ENCODE measurements at places on chromosomes 3 and 15.
A peak's percentile ranks its signal among the peaks of the same experiment; 100 is the strongest.

GRCh38 chr3:134603480-134603879 lies 47.3 kb downstream of the KY start:
- DNase-seq = no peak

- DNase-seq = no peak
These were observed 30.6 kb upstream of the CP start for GRCh38 chr3:149252272-149252671.

GRCh38 chr15:58378241-58379085 lies 53.3 kb upstream of the LIPC start:
- DNase-seq = no peak

DNA sequence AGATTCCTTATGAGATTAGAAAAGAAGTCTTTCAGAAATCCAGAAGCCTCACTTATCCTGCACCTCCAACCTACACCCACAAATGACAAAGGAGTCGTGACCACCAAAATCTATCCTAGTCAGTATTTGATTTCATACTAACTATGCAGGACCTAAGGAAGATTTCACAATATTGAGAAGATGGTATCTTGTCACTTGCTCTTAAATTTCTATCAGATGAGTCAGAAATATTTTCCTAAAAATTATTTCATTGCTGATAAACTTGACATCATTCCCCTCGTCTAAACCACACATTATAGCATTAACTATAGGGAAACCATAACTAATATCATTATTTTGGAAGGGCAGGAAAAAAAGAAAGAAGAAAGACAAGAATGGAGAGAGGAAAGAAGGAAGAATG lies 138.0 kb upstream of the THBS1 start:
- DNase-seq = no peak

DNA sequence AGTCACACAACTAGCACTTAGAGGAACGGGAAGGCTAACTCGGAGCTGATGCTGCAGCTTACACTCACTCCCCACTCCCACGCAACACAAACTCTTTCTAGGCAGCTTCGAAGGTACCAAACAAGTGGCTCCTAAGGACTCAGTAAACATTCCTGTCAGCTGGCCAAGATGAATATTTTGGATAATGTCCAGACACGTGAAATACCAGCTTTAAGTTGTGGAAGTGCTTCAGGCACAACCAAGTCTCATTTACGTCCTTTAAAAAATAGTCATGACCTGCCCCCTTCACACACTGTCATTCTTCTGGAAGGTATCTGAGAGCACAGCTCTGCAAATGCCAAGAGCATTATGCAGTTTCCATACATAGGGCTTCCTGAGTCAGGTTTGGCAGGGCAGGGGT lies 1005.9 kb upstream of the CFAP20DC start:
- DNase-seq = no peak

GRCh38 chr15:100806157-100806556 lies 73.5 kb upstream of the ALDH1A3 start:
- DNase-seq = no peak

- peak; percentile 58 for DNase-seq
These were observed 372.8 kb upstream of the TBL1XR1 start for GRCh38 chr3:177569875-177570657.

- no peak for DNase-seq
These were observed 770.7 kb upstream of the ALCAM start for GRCh38 chr3:104596054-104596453.

GRCh38 chr3:15315003-15315402 lies 17.4 kb downstream of the SH3BP5 start:
- DNase-seq = no peak

- no peak for DNase-seq
These were observed 23.0 kb downstream of the SLC12A8 start for GRCh38 chr3:125189378-125190165.

DNA sequence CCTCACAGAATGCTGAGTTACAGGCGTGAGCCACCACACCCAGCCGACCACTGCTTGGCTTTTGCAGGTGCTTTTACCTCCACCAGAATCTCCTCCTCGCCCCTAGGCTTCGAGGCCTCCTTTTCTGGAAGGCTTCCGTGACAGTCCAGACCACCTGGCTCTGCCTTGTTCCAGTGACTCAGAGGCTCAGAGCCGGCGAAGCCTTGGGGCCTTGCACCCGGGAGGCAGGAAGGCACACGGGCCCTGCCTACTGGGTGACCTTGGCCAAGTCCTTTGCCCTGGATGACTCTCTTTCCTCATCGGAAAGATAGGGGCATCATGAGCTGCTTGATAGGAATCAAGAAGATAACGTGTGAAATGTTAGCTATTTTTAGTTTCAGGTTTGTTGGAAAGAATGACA lies 31.3 kb upstream of the FURIN start:
- no peak for DNase-seq

- DNase-seq = no peak
These were observed 12.5 kb upstream of the RPP14 start for GRCh38 chr3:58293516-58293915.

DNA sequence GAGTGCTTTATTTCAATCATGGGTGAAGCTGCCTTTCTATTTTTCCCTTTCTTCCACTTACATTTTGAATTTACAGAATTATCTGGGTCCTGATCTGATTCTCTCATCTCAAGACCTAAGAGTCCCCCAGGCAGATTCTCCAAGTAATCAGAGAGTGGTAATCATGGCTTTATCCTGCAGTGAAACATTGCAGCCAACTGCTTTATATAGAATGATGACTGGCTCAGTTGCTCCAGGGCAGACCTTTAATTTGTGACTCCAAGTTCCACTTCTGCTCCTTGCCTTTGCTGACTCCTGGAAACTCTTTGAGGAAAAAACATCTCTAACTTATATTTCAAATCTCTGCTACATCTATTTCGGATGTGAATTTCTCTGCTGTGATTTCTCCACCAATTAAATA lies 25.5 kb upstream of the NPTN start:
- DNase-seq = no peak

GRCh38 chr15:38899300-38899699 lies 334.7 kb upstream of the RASGRP1 start:
- DNase-seq = no peak

DNA sequence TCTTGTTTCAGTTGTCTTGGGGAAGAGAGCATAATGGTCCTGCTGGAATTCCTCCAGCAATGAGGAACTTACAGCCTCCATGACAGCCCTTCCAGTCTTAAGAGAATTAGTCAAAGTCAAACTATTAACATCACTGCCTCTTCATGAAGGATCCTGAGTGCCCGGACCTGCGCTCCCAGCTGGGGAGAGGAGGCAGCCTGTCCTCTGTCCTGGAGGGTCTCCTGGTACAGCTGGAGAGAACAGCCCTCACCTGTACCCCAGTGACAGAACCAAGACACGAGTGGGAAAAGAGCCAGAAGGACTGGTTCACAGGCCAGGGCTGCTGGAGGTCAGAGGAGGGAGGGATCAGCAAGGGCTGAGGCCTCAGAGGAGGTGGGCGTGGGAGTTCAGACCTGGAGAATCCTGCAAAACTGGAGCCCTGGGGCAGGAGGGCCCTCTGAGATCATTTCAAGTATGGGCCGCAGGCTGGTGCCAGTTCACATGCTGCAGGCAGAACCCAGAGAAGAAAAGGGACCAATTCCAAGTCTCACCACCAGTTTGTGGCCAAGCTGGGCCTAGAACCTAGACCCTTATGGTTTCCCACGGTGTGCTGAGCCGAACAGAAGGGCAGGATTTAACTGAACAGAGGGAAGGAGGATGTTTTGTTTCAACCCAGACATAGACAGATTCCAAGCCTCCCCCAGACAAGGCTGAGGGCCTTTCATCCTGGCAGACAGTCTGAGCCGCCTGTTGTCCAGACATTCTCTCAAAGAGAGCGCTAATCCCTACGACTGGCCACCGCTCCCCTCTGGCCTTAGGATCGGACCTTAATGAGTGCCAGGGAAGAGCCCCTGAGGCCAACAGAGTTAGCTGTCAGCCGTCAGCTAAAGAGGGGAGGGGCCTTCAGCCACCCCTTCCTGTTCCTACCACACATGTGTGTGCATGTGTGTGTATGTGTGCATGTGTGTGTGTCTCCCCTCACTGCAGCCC lies 18.2 kb downstream of the LOXL1 start:
- no peak for DNase-seq
